ENCODE measurements at places on chromosomes 6 and 20.

- no peak for DNase-seq
Observed at GRCh38 chr6:8743170-8743745, 307.9 kb upstream of the SLC35B3 start.

DNA sequence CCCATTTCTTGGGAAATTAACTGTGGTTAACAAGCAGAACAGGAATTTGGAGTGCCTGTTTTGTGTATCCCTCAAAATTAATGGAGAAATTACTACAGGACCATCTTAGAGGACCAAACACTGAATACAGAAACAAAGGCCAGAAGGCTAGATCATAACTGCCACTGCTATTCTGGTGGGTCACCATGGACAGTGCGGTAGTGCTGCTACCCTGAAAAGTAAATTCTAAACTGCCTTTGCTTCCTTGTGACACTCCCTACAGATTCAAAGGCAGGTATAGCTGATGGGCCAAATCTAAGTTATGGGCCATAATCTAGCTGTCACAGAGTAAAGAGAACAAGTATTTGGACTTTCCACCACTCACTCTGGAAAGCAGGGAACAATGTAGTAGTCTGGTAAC, 575.8 kb upstream of the ADGRB3 start:
- no peak for DNase-seq

DNA sequence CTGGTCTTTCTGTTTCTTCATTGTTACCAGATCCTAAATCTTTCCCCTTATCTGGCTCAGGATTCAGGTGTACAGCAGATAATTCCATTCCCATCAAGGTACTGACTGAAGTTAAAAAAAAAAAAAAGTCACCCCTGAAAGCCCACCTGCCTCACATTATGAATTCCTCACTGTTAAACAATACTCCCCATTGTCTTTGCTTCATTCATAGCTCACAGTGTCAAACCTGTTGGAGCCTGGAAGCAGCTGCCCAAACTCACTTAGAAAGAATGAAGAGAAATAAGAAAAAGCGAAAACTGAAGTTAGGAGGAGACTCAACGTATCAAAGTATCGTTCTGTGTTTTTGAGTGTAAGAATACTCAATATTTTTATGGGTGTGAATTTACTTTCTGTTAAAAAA, 1.8 kb upstream of the DCBLD1 start:
- DNase-seq = no peak

DNA sequence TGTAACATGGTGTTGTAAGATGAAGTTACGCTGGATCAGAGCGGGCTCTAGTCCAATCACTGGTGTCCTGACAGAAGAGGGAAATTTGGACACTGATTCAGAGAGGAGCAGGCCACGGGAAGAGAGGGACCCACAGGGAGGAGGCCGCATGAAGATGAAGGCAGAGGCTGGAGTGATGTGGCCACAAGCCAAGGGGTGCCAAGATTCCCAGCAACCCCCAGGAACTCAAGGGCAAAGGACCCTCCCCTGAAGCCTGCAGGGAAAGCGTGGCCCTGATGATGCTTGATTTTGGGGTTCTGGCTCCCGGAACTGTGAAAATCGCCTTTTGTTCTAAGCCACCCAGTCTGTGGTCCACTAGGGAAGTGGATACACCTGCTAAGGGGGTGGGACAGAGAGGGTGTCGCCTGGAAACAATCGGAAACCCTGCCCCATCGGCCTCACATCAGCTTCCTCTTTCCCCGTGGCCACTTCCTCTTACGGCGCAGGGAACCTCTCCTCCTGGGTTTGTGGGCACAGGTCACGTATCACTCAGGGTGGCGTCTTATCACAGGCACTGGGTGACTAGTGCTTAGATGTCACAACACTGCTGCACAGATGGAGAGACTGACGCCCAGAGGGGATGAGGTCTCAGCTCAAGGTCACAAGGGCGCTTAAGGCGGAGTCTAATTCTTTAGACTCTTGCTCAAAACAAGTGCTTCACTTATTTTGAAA, 58.0 kb downstream of the SULF2 start:
- no peak for DNase-seq

Measured in SK-N-MC (cell line).